ENCODE measurements at places on chromosomes 12 and 14.
A peak's percentile ranks its signal among the peaks of the same experiment; 100 is the strongest.

- DNase-seq, result no peak
Measured at GRCh38 chr14:34466691-34467090, 4.7 kb upstream of the SPTSSA start.

DNA sequence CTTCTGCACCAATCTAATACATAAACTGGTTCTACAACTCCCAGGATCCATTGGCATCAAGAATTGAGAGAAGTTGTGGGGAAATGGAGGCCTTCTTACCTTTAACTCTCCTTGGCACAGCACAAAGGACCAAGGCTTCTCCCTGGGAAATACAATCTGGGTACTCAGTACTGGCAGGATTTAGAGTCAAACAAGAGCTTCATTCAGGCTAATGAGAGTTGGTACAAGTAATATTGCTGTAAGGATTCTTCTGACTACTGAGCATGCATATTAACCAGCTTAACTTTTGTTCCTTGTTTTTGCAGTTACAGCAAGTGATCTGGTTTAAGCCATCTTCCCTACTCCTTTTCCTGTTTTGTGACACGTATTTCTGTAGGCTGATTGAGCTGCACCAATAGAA lies 76.2 kb upstream of the FERMT2 start:
- no peak for DNase-seq

- no peak for DNase-seq
Measured at GRCh38 chr12:12022306-12022936, 48.3 kb upstream of the BCL2L14 start.

- peak; percentile 61 for DNase-seq
Measured at GRCh38 chr12:9673404-9674225, 4.1 kb downstream of the CLEC2D start.

DNA sequence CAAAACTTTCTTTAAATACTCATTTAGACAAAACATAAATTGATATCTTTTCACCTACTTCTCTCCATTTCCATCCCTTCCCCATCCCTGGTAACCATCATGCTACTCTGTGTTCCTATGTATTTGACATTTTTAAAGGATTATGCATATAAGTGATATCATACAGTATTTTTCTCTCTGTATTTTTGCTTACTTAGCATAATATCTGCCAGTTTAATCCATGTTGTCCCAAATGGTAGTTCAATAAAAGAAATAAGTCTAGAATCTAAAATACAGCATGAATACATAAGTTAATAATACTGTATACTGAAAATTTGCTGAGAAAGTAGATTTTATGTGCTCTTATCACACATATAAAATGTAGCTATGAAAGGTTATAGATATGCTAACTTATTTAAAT lies 190.3 kb upstream of the NAV3 start:
- no peak for DNase-seq

DNA sequence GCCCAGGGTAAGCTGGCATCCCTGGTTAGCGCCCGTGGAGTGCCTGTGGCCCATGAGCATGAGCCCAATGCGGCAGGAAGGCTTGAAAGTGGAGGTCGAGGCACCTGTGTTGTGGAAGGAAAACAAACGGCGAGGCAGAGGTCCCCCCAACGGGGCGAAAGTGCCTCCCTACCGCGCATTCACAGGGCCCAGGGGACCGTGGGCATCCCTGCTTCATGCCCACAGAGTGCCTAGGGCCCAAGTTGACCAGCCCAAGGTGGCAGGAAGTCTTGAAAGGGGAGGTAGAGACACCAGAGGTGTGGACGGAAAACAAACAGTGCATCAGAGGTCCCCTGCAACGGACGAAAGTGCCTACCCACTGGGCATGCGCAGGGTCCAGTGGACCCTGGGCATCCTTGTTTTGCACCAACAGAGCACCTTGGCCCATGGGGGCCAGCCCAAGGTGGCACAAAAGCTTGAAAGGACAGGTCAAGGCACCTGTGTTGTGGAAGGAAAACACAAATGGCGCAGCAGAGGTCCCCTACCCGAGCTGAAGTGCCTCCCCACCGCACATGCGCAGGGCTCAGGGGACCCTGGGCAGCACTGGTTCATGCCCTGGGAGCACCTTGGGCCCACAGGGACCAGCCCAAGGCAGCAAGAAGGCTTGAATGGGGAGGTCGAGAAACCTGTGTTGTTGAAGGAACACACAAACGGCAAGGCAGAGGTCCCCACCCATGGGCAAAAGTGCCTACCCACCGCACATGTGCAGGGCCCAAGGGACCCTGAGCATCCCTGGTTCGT lies 377.5 kb downstream of the ALG10 start:
- no peak for DNase-seq

GRCh38 chr12:11688831-11689230 lies 39.4 kb downstream of the ETV6 start:
- no peak for DNase-seq

DNA sequence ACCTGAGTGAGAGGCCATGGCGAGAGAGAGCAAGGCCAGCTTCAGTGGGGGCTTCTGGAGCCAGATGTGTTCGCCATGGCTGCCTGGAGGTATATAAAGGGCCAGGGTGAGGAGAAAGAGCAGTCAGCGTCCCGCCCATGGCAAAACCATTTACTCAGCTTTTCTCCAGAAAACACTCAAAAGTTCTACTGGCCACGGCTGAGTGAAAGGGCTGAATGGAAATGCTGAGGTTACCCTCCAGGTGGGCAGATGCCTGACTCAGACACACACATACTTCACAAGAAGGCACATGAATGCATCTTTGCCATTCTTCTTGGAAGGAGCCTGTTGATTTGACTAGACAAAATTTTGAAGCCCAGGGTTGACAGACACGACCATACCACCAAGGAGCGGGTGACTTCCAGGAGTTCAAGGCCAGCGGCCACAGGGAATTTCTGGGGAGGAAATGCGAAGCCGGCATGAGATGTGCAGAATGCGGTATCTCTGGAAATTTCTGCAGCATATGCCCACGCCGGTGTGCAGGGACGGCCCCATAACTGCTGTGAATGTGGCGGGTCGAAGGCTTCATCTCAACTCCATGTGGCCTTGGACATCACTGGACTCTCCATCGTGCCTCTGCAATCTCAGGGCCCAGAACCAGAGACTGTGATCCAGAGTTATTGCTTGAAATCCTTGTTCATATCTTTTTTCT lies at the start of gene IL31:
IL31 (minus strand) TSS at position 67 of the 691 bp plus-strand sequence; CDS start at position 18, 49 bp downstream.
- DNase-seq, result peak; percentile 27

DNA sequence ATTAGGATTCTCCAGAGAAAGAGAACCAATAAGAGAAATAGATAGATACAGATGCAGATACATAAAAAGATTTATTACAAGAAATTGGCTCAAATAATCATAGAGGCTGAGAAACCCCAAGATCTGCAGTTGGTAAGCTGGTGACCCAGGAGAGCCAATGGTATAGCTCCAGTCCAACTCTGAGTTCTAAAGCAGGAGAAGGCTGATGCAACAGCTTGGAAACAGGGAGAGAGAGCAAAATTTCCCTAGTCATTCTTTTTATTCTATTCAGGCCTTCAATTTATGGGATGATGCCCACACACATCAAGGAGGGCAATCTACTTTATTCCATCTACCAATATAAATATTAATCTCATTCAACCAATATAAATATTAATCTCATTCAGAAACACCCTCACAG lies 218.2 kb downstream of the PRKD1 start:
- DNase-seq, result no peak

DNA sequence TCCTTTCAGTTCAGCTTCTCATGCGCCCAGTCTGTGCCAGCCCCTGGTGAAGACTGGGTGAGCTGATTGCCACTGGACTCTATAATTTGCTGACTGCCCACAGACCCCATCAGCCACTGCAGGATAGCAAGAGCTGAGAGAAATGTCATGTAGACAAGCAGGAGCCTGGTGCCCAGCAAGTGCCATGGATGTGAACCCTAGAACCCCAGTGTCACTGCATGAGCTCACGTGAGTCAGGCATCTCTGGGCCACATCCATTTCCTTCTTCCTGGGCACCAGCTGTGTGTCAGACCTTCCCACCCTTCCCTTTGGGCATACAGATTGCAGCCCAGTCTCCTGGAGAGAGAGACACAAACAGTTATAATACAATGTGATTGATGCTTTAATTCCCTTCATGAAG lies 73.8 kb downstream of the NTF3 start:
- DNase-seq, result no peak

GRCh38 chr12:109163167-109163566 lies 46.8 kb downstream of the ACACB start:
- DNase-seq, result no peak

- peak; percentile 30 for DNase-seq
Measured at GRCh38 chr14:54814076-54814475, 88.5 kb downstream of the GCH1 start.

GRCh38 chr12:116717466-116718437 lies 20.1 kb downstream of the SPRING1 start:
- no peak for DNase-seq

DNA sequence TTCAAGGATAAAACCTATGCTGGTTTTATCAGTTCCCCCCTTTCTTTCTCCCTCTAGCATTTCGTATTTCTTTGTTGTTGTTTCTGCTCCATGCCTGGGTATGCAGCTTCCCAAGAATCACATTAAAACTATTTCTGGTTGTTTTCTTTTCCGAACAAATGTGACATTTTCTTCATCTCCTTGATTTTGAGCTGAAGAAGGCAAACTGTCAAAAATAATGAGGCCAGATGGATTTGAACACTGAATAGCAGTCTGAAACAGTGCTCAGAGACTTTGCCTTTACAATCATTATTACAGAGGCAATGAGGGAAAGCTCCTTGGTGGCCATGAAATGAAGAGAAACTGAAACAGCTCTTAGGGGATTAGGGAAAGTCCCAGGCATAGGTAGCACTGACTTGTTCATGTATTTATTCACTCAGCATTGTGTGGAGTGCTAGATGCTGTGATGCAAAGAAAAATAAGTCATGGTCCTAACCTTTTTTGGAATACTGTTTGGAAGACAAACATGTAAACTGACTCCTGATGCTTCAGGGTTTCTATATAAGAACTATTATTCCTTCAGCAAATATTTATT lies 319.5 kb downstream of the FUT8 start:
- no peak for DNase-seq

DNA sequence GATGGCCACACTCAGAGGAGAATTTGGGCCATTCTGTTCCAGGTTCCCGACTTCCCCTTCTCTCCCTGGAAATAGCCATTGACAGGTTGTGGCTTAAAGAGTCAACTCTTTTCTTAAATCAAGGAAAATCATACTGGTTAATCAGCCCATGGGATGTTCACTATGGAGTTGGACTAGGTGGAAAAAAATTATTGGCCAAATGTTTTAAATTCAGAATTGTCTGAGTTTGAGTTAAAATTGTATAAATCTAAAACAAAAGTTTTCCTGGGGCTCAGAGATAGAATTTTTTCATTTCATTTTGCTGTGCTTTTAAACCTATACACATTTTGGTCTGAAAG lies 6.5 kb downstream of the ESRRB start:
- no peak for DNase-seq
